MG63 (cell line): ENCODE measurements at places on chromosomes 1 and 21. TPM values are rescaled to one million over a fixed set of nuclear protein-coding genes. Genes with fewer than 3 reads are reported as not detected.

The ANGEL2 gene
- total RNA-seq = 36.7 and 65.3 TPM in 2 replicates

The NBPF3 gene
- 22.4 and 25.1 TPM in 2 replicates for total RNA-seq

The TMOD4 gene
- total RNA-seq = not detected in 2 replicates

The KIAA1614 gene
- total RNA-seq = 3.9 and 13.8 TPM in 2 replicates

The RPTN gene
- not detected in 2 replicates for total RNA-seq

The REN gene
- total RNA-seq = not detected in 2 replicates

The NPPB gene
- total RNA-seq = not detected in 2 replicates

The PLA2G5 gene
- total RNA-seq = 2.4 TPM in 1 of 2 replicates, not detected in the other

The GSTM5 gene
- not detected in 2 replicates for total RNA-seq

The SLFNL1 gene
- total RNA-seq = not detected in 2 replicates

The DENND2C gene
- 1.7 and 1.8 TPM in 2 replicates for total RNA-seq

The GJA8 gene
- total RNA-seq = not detected in 2 replicates

The C2CD2 gene
- total RNA-seq = 9.7 and 13.8 TPM in 2 replicates

DNA sequence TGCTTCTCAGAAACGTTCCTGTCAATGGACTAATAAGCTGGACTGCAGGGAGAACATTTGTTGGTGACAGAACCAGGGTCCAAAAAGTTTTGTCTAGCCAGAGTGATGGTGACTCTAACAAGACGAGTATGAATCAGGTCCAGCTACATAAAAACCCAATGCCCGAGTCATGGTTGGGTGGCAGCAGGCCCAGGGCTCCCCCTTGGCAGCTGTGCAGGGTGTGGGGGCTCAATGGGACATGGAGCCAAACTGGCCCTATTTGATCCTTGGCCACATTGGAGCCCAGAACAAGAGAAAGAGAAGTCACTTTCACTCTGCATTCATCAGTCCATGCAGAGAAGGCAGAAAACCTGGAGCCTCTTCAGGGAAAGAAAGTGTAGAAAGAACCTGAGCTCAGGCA lies 37.9 kb upstream of the TENT5C start:
- no peak for DNase-seq

- DNase-seq = no peak
Measured at GRCh38 chr21:15052459-15052763, 12.4 kb downstream of the NRIP1 start.

DNA sequence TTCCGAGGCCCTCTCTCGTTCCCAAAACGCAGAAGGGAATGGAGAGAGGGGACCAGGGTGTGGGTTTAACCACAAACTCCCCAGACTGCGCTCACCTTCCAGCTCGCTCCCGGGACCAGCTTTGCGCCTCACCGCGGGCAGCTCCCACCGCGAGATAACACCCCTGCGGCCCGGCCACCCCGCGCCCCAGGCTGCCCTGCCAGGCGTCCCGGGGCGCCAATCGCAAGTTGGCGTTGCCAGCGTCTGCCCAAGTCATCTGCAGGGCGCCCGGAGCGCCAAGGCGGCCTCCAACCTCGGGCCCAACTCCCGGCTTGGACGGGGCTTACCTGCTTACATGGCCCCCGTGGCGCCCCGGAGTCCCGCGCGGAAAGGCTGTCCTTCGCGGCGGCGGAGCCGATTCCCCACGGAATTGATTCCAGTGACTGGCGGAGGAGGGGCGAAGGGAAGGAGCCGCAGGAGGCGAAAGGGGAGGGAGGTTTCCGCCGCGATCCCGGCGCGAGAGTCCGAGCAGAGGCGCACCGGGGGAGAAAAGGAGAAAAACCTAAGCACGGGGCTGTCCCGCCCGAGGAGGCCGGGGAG lies 456 bp downstream of the PTPN14 start:
- DNase-seq = peak; percentile 62

DNA sequence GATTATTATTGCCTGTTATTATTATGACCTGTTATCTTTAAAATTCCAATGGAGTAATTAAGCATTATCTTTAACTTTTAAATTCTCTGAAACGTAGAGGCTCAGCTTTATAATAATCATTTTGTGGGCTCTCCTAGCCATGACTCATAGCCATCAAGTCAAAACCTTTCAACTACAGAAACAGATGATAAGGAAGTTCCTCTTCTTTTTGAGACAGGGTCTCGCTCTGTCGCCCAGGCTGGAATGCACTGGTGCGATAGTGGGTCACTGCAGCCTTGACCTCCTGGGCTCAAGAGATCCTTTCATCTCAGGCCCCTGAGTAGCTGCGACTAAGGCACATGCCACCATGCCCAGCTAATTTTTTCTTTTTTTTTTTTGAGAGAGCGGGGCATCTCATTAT lies 43.5 kb downstream of the CHML start:
- DNase-seq = no peak

GRCh38 chr1:184376369-184376768 lies 10.5 kb upstream of the C1orf21 start:
- no peak for DNase-seq

DNA sequence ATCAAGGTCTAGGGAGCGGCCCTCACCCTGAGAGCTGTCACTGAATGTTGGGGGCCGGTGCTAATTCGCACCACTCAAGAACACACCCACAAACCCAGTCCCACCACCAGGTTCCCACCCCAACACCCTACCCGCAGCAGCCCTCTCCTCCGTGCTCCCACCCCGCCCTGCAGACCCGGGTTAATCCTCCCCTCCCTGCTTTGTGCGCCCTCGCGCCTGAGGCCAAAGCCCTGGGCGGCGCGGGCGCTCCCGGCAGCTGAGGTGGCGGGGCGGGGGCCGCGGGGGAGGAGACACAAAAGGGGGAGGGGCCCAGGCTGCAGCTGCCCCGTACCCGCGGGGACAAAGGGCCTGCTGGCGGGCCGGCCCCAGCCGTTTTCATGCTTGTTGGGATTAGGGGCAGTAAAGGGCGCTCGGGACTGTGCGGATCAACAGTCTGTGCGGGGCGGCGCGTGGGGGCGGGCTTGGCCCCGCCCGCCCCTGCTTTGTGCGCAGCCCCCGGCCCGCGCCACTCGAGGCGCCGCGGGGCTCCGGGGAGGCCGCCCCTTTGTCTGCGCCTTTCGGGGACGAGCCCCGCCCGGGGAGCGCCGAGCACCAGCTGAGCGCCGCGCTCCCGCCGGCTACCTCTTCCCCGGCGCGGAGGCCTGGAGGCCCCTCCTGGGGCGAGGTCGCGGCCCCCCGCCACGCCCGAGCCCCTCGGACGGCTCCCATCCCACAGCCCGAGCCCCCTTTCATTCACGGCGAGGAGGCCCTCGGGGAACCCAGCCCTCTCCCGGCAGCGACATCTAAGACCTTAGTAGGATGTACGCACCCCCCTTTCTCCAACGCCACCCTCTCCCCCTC lies 10.9 kb downstream of the C1orf216 start:
- no peak for DNase-seq

DNA sequence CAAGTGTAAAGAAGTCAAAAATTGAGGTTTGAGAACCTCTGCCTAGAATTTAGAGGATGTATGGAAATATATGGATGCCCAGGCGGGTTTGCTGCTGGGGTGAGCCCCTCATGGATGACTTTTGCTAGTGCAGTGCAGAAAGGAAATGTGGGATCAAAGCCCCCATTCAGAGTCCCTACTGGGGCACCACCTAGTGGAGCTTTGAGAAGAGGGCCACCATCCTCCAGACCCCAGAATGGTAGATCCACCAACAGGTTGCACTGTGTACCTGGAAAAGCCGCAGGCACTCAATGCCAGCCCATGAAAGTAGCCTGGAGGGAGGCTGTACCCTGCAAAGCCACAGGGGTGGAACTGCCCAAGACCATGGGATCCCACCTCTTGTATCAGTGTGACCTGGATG lies 330.7 kb upstream of the DPYD start:
- DNase-seq = no peak

DNA sequence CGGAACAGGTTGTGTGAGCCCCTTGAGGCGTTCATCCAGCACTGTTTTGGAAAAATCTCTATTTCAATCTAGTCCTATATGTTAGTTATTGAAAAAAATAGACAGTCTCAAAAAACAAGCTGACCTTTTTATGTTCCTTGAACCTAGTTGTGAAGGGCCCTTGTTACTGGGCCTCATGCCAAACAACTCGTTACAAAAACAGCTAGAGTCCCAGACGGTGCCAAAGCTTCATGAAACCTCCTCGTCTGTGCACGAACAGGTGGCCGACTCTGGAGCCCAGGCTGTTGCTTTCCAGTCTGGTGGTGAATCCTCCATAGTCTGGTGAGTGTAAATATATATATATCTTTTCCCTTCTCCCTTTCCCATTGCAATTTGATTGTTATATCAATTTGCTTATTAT lies at the start of gene CHIA:
Gene CHIA, plus strand, starts transcription at position 222 of the 400 bp plus-strand sequence. CDS start 19,617 bp downstream, outside the sequence.
- DNase-seq = no peak

DNA sequence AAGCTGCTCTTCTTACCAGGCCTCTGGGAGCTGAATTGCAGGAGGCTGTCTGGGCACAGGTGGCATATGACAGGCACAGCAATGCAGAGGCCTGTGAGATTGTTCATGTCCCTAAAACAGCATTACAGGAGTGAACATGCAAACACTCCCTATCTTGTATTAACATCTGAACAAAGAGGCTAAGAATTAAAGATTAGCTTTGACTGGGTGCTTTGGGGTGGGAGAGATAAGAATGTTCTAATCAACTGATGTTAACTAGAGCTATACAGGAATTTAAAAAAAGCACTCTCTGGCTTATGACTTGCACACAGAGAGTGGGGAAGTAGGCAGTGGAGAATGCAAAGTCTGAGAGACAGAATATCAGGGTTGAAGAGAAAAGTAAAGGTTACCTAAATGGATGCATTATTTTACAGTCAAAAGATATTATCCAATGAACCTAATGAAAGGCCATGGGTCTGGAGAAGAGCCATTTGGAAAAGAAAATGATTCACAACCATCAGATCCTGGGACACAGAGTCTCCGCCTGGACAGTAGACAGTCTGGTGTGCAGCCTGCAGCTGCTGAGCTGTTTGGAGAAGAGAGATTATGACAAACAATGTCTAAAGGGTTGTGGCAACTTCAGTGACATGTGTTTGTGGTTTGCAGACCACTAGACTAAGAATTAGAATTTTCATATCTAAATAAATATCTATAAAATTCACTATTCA lies 20.2 kb downstream of the DPT start:
- peak; percentile 78 for DNase-seq

- DNase-seq = no peak
Measured at GRCh38 chr1:43980255-43981134, 1.5 kb downstream of the B4GALT2 start.

- DNase-seq = no peak
Measured at GRCh38 chr1:156153362-156153761, at the start of gene SEMA4A. SEMA4A (plus strand) TSS chr1:156153585; CDS start chr1:156154579, 994 bp downstream.

DNA sequence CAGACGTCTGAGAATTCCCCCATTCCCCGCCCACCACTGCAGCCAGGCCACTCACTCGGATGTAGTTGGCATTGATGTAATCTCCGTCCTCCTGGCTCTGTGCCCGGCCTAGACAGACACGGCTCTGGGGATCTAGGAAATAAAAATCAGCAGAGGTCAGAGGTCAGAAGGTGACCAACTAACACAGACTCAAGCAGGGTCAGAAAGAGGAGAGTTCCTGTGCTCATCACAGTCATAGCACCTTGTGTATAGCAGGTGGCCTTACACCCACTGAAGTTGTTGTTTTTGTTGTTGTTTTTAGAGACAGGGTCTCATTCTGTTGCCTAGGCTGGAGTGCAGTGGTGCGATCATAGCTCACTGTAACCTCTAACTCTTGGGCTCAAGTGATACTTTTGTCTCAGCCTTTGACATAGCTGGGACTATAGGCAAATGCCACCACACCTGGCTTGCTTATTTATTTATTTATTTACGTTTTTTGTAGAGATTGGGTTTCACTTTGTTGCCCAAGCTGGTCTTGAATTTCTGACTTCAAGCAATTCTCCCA lies 4.9 kb downstream of the PTPN7 start:
- DNase-seq = peak; percentile 67

DNA sequence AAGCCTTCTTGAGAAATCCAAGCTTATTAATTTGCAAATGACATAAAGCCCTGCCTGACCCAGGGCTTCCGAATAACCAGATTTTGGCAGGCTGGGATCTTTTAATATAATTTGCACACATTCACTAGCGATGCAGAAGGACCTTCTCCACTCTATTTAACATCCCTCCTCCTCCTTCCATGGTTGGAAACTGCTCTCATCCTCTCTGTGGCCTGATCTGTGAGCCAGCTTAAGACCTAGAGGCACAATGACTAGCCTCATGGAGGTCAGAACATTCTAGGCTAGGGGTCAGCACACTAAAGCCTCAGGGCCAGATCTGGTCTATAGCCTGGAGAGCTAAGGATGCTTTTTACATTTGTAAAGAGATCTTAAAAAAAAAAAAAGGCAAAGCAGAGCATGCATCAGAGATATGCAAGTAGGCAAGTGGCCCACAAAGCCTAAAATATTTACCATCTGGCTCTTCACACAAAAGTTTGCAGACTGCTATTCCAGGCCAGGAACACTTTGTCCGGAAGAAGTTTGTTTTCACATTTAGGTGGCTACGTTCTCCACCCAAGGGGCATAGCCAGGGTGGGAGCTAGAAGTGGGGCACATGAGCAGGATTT lies 138.2 kb upstream of the HMGB4 start:
- no peak for DNase-seq

DNA sequence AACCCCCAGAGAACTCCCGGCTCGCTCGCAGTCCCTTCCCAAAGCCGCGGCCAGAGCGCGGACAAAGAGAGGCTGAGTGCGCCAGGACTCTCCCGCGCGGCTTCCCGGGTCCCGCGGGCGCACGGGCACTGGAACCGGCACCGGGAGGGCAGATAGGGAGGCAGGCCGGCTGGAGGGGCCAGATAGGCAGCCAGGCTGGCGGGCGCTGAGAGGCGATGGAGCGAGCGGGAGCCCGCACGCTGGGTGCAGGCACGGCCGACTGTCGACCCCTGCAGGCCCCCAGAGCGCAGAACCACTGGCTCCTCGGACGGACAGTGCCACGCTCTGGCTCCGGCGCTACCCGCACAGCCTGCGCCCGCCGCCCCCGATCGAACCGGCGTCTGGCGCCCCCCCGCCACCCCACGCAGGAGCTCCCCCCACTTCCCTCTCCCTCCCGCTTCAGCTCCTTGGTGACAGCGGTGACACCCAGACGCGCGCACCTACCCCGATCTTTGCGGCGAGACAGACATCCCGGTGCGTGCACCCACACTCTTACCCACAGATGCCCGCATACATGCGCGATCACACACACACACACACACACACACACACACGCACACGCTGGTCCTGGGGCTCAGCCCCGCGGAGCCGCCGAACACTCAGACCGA lies 534 bp downstream of the SLC6A9 start:
- DNase-seq = peak; percentile 50

- no peak for DNase-seq
Measured at GRCh38 chr1:31487143-31487542, 74.1 kb downstream of the SERINC2 start.

GRCh38 chr1:113540335-113540734 lies 150.0 kb downstream of the MAGI3 start:
- no peak for DNase-seq

- no peak for DNase-seq
Measured at GRCh38 chr1:146021622-146022402, at the start of gene HJV. HJV (minus strand) TSS chr1:146021735; CDS start chr1:146020231, 1,504 bp downstream.

GRCh38 chr1:29275435-29275834 lies 39.1 kb downstream of the PTPRU start:
- no peak for DNase-seq
